ENCODE measurements at places on chromosomes 7 and 10. TPM values are rescaled to one million over a fixed set of nuclear protein-coding genes. Genes with fewer than 3 reads are reported as not detected.

TMEM178B gene
- 6.5 TPM for total RNA-seq

GRCh38 chr10:49631975-49632374 lies 18.1 kb downstream of the CHAT start:
- no peak for DNase-seq

GRCh38 chr10:131219584-131219886 lies 92.0 kb downstream of the TCERG1L start:
- no peak for DNase-seq

DNA sequence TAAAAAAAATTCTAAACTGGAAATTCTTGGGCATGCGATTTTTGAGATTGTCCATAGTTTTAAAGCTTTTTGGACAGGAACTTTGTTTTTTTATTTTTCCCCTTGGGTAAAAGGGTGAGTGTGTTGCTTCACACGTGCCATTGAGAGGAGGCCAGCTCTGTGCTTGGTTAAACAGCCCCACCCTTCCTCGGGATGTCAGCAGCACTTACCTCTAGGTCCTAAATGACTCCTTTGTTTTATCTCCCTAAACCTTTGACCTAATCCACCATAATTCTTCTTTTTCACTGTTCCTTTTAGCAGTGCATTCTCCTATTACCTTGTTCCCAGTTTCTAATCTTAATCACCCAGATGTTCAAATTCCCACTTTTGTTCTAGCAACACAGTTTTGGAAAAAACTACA lies 83.5 kb downstream of the SEMA3D start:
- no peak for DNase-seq

GRCh38 chr10:44809647-44810046 lies 101.5 kb upstream of the TMEM72 start:
- DNase-seq: peak; percentile 32

Measured in HFFc6 (cell line).